ENCODE measurements at places on chromosomes 13 and 19.

- DNase-seq: no peak
These were observed 44.5 kb upstream of the SPACA7 start for GRCh38 chr13:112331675-112332074.

GRCh38 chr19:37931881-37932655 is 25.1 kb downstream of the SIPA1L3 start:
- DNase-seq: no peak

- DNase-seq: no peak
These were observed 4.6 kb downstream of the ICAM5 start for GRCh38 chr19:10294368-10294697.

GRCh38 chr19:7645163-7645562 is 8.3 kb downstream of the STXBP2 start:
- no peak for DNase-seq

DNA sequence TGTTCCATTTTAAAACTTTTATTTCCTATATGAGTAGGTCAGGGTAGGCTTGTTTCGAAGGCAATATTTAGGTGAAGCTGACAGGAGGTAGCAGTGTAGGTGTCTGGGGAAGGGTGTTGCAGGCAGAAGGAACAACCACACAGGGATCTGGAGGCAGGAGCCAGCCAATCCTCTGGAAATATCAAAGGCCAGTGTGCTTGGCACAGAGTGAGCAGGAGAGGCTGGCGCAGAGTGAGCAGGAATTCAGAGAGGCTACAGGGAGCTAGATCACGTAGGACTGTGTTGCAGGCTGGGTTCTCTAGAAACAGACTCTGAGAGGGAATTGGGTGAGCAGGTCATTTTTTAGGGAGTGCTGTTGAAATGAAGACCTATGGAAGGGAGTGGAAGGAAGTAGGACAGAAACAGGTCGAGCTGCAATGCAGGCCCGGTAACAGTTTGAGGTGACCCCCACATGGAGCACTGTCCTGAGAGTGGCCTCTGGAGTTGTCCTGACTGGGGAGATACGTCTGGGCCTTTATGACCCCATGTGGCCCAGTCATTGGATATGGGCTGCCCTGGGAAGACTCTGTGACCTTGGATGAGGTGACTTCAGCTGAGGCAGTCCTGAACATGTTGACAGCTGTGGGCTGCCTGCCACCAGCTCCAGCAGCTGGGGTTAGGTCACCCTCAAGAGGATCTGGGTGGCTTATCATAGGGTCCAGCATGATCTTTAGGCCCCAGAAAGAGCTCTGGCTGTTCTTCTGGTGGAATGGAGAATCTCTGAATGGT is 51.7 kb downstream of the ERCC5 start:
- DNase-seq: no peak

- no peak for DNase-seq
These were observed 819.5 kb downstream of the DIAPH3 start for GRCh38 chr13:59343993-59344822.

- no peak for DNase-seq
These were observed 36.0 kb upstream of the CLDN10 start for GRCh38 chr13:95516492-95516891.

GRCh38 chr13:102584434-102584833 is 12.4 kb upstream of the TPP2 start:
- no peak for DNase-seq

- DNase-seq: no peak
These were observed at the start of gene ZNF814 for GRCh38 chr19:57888560-57889231. Gene ZNF814 (minus strand): TSS chr19:57889037. CDS start chr19:57888802, 235 bp downstream.

- DNase-seq: no peak
These were observed 124.9 kb downstream of the CRYL1 start for GRCh38 chr13:20400774-20401173.

DNA sequence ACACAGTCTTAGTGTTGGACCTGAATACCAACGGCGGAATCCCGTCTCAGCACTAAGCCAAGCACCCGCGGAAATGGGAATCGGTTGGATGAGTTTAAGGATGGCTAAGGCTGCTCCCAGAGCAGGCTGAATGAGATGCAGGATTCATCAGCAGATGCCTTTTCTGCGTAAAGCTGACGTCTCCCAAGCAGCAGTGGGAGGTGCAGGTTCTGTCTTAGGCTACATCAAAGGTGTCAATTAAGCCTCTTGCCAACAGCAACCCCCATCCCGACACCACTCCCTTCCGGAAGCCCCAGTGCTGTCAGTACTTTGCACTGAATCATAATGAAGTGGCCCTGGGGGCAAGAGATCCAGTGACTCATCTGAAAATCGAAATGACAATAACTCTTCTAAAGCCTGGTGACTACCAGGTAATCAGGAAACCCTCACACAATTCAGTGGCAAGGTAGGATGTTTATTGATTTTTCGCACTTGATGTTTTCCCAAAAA is 275.6 kb downstream of the DCLK1 start:
- no peak for DNase-seq

DNA sequence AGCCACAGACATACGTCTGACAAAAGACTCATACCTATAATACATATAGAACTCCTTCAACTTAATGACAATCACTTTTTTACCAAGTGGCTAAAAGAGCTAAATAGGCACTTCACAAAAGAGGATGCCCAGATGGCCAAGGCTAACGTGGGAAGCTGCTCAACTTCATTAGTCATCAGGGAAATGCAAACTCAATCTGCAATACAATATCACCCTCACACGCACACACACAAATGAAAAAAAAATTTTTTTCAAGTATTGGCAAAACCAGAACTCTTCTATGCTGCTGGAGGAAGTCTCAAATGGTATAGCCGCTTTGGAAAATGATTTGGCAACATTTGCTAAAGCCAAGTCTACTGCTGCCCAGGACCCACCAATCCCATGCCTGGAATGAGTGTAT is 14.6 kb upstream of the DNMT1 start:
- no peak for DNase-seq

GRCh38 chr19:6126335-6126974 is 9.0 kb upstream of the ACSBG2 start:
- peak; percentile 4 for DNase-seq

All from NCI-H1417 treated with DMSO at 0.1 percent for 48 hours (cell line).